ENCODE measurements at places on chromosomes 1 and 21. TPM values are rescaled to one million over a fixed set of nuclear protein-coding genes. Genes with fewer than 3 reads are reported as not detected.

DNA sequence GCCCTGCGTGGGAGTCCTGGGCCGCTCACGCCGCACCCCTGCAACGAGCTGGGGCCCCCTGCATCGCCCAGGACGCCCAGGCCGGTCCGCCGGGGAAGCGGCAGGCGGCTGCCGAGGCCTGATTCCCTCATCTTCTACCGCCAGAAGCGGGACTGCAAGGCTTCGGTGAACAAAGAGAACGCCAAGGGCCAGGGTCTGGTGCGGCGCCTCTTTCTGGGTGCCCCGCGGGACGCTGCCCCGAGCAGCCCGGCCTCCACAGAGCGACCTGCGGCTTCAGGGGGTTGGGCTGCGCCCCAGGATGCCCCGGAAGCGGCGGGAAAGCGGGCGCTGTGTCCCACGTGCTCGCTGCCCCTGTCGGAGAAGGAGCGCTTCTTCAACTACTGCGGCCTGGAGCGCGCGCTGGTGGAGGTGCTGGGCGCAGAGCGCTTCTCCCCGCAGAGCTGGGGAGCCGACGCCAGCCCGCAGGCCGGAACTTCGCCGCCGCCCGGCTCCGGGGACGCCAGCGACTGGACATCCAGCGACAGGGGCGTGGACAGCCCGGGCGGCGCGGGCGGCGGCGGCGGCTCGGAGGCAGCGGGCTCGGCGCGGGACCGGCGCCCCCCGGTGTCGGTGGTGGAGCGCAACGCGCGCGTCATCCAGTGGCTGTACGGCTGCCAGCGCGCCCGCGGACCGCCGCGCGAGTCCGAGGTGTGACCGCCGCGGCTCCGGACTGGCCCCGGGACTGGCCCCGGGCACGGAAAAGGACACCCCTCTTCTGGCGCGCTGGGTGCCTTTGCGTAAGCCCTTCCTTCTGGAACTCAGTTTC, 2.7 kb downstream of the FAM110D start:
- DNase-seq: peak; percentile 31
- H3K27ac ChIP-seq: no peak overlapping the region
- H3K4me3 ChIP-seq: peak overlapping the region; percentile 41
- peaks cover 31% of the 10 kb centered on the region for H3K27me3 ChIP-seq
- peaks cover 4% of the 10 kb centered on the region for H3K4me1 ChIP-seq

GRCh38 chr1:231165371-231165770, 3.5 kb downstream of the TRIM67 start:
- DNase-seq: peak; percentile 24
- H3K36me3 ChIP-seq: no peaks in the 10 kb centered on the region
- H3K4me1 ChIP-seq: no peaks in the 10 kb centered on the region
- H3K27ac ChIP-seq: no peak overlapping the region
- no peak overlapping the region for H3K4me3 ChIP-seq

GRCh38 chr1:192669174-192669573, 33.2 kb downstream of the RGS13 start:
- no peak overlapping the region for H3K27ac ChIP-seq
- H3K27me3 ChIP-seq: no peaks in the 10 kb centered on the region
- no peaks in the 10 kb centered on the region for H3K36me3 ChIP-seq
- no peak for DNase-seq
- 0 out of 2 replicates have a peak, but pooled peaks cover 2% of the 10 kb centered on the region for H3K4me1 ChIP-seq

GRCh38 chr21:35724156-35724555, 336.2 kb downstream of the SETD4 start:
- no peaks in the 10 kb centered on the region for H3K36me3 ChIP-seq
- no peak overlapping the region for H3K4me3 ChIP-seq
- H3K27ac ChIP-seq: no peak overlapping the region
- DNase-seq: no peak

GRCh38 chr1:55060133-55060999, 21.0 kb downstream of the PCSK9 start:
- H3K4me1 ChIP-seq: peaks cover 6% of the 10 kb centered on the region
- no peak overlapping the region for H3K27ac ChIP-seq
- H3K36me3 ChIP-seq: no peaks in the 10 kb centered on the region

DNA sequence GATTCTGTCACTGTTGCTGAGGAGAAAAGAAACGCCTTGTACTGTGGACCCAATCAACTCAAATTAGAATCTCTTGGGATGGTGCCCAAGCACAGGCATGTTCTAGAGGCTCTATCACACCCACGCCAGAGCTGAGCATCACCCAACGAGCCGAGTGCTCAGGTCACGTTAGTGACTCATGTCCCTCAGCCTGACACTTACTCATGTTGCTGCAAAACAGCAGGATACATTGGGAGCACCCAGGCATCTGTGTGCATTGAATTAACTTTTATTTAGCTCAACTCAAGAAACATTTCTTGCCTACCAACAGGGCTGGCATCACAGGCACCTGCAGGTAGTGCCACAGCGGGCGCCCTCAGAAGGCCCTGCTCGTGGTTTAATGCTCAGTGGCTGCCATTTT, 149.8 kb downstream of the ETS2 start:
- no peaks in the 10 kb centered on the region for H3K27me3 ChIP-seq
- no peak overlapping the region for H3K27ac ChIP-seq
- DNase-seq: peak; percentile 77
- H3K36me3 ChIP-seq: no peaks in the 10 kb centered on the region
- H3K4me3 ChIP-seq: no peak overlapping the region

- peaks cover 8% of the 10 kb centered on the region for H3K27me3 ChIP-seq
- no peak overlapping the region for H3K27ac ChIP-seq
- no peak overlapping the region for H3K4me3 ChIP-seq
- no peak for DNase-seq
- H3K36me3 ChIP-seq: no peaks in the 10 kb centered on the region
- H3K4me1 ChIP-seq: no peaks in the 10 kb centered on the region
Measured at GRCh38 chr1:54159733-54160316, 7.0 kb upstream of the CDCP2 start.

DNA sequence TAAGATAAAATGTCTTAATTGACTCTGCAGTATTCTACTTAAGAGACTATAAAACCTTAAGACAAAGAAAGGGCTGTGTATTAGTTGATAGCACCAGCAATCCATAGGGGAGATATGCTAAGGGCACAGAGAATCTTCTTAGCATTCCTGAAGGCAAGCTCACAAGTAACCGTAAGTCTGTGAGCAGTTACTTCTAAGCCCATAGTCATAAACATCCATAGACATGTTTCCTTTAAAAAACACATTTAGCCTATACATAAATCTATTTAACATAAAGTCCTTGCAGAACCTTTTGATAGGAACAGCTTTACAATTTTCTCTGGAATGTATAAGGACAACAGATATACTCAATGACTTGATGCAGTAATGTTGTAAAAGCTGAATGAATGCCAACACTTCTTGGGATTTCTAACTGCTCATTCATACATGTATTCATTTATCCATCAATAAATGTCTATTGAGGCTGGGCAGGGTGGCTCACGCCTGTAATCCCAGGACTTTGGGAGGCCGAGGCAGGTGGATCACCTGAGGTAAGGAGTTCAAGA, 6.3 kb upstream of the ERRFI1 start:
- no peaks in the 10 kb centered on the region for H3K36me3 ChIP-seq
- no peak overlapping the region for H3K27ac ChIP-seq
- peak; percentile 63 for DNase-seq
- peaks cover 5% of the 10 kb centered on the region for H3K4me1 ChIP-seq

GRCh38 chr1:2544093-2544874, 11.9 kb upstream of the TNFRSF14 start:
- H3K36me3 ChIP-seq: no peaks in the 10 kb centered on the region
- no peak for DNase-seq
- H3K27me3 ChIP-seq: peaks cover 2% of the 10 kb centered on the region
- H3K27ac ChIP-seq: no peak overlapping the region
- no peak overlapping the region for H3K4me3 ChIP-seq

GRCh38 chr1:39857126-39857878, 26.0 kb downstream of the TRIT1 start:
- H3K4me1 ChIP-seq: peaks cover 5% of the 10 kb centered on the region
- no peak for DNase-seq
- no peak overlapping the region for H3K27ac ChIP-seq
- no peak overlapping the region for H3K4me3 ChIP-seq

GRCh38 chr1:61198554-61198953, 116.2 kb downstream of the NFIA start:
- H3K27ac ChIP-seq: no peak overlapping the region
- peaks cover 2% of the 10 kb centered on the region for H3K4me1 ChIP-seq
- no peak overlapping the region for H3K4me3 ChIP-seq
- no peak for DNase-seq
- H3K27me3 ChIP-seq: no peaks in the 10 kb centered on the region

SHISAL2A gene
- not detected for total RNA-seq

WRAP73 gene
- total RNA-seq: 9.2 TPM

SH2D5 gene
- 7.2 TPM for total RNA-seq

TIAM1 gene
- total RNA-seq: 9.2 TPM

SYT14 gene
- total RNA-seq: 1.4 TPM

IVNS1ABP gene
- 26.7 TPM for total RNA-seq

CATSPERE gene
- 0.18 TPM for total RNA-seq

DRAM2 gene
- total RNA-seq: 71.9 TPM

KCND3 gene
- total RNA-seq: under 0.01 TPM

CHIT1 gene
- not detected for total RNA-seq

Measured in IMR-90 (cell line).